ENCODE measurements at places on chromosomes 6 and 20.

DNA sequence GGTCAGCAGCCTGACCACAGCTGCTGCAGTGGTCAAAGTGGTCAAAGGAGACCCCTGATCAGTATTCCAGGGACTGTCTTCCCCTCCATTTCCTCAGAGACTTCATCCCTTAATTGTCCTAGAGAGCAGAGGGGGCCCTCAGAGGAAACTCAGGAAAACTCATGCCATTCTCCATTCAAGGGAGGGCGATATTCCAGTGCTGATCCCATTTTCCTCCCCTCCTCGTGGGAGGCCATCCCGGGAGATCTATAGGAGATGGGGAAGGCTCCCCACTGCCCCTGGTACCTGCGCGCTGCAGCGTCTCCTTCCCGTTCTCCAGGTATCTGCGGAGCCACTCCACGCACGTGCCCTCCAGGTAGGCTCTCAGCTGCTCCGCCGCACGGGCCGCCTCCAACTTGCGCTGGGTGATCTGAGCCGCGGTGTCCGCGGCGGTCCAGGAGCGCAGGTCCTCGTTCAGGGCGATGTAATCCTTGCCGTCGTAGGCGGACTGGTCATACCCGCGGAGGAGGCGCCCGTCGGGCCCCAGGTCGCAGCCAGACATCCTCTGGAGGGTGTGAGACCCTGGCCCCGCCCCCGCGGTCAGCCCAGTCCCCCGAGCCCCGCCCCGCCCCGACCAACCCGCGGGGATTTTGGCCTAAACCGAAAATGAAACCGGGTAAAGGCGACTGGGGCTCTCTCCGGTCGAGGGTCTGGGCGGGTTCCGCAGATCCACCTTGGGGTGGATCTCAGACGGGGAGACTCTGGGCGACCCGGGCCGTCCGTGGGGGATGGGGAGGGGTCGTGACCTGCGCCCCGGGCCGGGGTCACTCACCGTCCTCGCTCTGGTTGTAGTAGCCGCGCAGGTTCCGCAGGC lies 878 bp downstream of the HLA-C start:
- peak; percentile 77 for DNase-seq

DNA sequence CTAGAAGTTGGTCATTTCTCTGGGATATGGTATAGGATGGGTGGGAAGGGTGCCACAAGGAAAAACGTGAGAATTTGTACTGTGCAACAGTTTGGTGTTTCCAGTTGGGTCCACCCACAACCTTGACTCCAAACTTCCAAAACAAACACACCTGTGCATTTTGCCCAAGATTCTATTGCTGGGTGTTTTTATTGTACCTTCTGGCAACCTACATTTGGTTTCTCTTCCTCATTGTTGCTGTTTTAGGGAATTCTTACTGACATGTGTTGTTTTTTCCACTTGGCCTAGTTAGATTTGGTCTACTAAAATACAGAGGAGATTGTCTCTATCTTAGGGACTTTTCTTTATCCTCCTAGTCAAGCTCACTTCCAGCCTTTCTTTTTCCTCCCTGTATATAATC lies 16.7 kb downstream of the TULP4 start:
- DNase-seq, result no peak

- no peak for DNase-seq
Observed at GRCh38 chr6:46137387-46137786, 7.6 kb downstream of the ENPP4 start.

- no peak for DNase-seq
Observed at GRCh38 chr6:144159223-144159622, 8.9 kb downstream of the STX11 start.

- DNase-seq, result peak; percentile 60
Observed at GRCh38 chr20:34300256-34300806, 2.8 kb downstream of the AHCY start.

DNA sequence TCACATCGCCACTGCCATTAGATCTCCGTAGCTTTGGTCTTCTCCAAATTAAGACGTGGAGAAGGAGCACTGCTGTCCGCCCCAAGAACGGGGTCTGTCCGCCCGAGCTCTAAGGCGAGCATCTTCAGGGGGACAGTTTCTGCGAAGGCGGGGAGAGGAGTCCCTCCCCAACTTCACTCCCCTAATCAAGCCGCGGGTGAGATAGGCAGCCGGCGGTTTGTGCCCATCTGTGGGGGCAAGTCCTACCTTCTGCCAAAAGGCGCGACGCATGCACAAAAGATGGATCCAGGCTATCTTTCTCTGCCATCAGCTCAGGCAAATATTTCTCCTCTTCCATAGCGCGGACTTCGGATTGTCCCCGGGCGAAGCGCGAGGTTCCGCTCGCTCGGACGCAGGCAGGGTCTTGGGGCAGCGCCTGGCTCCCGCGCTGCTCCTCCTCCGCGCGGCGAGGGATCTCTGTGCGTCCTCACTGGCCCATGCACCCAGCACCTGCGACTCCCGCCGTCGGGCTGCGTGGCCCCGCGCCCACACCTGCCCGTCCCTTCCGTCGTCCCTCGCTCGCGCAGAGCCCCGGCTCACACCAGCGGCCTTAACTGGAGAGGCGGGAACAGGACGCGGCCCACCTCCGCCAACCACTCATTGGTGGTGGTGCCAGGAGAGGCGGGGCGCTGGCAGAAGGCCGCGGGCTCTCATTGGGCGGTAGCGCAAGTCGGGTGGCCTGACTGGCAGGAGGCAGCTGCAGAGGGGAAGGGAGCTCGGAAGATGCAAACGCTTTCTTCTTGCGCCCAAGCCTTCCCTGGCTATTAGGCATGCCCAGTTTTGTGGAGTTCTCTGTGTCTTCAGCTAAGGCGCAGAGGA lies at the start of gene KHDRBS2:
KHDRBS2 (minus strand) TSS at position 614 of the 858 bp plus-strand sequence.
- DNase-seq, result peak; percentile 61

- DNase-seq, result no peak
Observed at GRCh38 chr6:48986845-48987244, 476.2 kb downstream of the MMUT start.
